Heart left ventricle (tissue), 16 donors: ENCODE measurements at places on chromosomes 1 and 21. TPM values are rescaled to one million over a fixed set of nuclear protein-coding genes. Genes with fewer than 3 reads are reported as not detected.

Gene FCER1A
- total RNA-seq = 0.53 TPM

Gene TIAM1
- total RNA-seq = 1.7 TPM

Gene PIGP
- 39.1 TPM for total RNA-seq

Gene SNRPE
- 17.7 TPM for total RNA-seq
